ENCODE measurements at places on chromosomes 5 and 9.

DNA sequence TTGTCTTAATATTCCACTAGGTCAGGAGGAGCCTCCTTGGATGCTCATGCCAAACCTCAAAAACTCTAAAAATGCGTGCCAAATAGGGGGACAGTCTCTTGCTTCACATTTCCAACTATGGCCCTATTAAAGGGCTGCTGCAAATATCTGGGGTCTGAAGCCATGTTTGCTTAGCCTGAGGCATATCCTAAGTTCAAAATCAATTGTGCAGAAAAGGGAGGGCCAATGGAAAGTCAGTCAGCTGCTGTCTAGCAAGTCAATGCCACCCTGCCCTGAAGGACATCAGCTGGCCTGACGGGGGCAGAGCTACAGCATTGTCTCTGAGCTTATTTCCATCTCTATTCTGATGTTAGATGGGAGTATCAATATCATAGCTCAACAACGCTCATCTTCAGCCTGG lies 93.6 kb downstream of the SH3TC2 start:
- no peak for DNase-seq

DNA sequence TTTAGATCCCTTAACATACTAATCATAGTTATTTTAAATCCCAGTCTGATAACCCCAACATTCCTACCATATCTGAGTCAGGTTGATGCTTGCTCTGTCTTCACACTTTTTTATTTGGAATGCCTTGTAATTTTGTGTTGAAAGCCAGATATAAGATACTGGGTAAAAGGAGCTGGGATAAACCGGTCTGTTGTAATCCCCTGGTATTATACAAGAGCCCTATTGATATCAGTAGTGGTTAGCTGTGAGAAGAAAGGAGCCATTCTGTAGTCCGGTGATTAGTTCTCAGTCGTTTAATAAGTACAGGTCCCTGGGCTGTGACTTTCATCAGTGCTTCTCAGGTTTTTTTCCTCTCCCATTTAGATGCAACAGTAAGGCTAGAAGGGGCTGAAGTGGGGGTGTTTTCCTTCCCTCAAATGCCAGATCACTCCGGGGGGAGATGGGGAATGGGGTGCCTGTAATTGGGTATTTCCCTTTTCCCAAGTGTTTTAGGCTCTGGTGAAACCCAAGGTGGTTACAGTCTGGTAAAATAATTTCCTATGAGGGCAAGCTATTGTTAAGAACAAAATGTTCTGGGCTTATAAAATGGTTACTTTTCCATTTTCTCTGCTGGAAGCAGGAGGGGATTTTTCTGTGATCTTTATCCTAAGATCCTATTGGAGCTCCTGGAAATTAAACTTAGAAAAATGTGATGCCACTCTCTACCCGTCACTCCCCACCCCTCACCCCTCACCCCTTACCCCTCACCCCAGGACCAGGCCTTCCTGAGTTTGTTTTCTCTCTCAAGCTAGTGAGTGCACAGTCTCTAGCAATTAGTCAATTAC lies 72.7 kb downstream of the KCNN2 start:
- no peak for DNase-seq

- DNase-seq: peak; percentile 35
Observed at GRCh38 chr5:33890131-33891032, 1.4 kb downstream of the ADAMTS12 start.

GRCh38 chr5:88816195-88816594 lies 66.8 kb downstream of the MEF2C start:
- DNase-seq: no peak

DNA sequence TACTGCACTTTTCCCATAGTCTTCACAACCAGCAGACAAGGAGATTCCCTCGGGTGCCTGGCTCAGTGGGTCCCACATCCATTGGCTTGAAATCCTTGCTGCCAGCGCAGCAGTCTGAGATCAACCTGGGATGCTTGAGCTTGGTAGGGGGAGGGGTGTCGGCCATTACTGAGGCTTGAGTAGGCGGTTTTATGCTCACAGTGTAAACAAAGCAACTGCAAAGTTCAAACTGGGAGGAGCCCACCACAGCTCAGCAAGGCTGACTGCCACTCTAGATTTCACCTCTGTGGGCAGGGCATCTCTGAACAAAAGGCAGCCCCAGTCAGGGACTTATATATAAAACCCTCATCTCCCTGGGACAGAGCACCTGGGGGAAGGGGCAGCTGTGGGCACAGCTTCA lies 512.3 kb upstream of the MPDZ start:
- DNase-seq: no peak

DNA sequence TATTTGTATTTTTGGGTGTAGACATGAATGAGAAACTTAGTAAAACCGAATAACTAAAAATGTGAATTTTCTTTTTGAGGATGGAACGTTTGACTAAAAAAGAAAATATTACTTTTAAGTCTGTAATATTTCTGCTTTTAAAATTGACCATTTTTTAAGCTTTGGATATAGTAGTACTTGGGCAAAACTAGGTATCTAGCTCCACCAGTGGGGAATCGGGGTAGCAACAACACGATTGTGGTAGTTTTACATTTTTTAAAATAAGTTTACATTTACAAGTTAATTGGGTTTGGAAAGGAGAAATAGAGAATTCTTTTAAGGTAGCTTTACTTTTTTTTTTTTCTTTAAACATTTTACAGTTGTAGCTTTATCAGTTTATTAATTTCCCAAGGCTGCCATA lies 154.4 kb downstream of the MAN2A1 start:
- no peak for DNase-seq

DNA sequence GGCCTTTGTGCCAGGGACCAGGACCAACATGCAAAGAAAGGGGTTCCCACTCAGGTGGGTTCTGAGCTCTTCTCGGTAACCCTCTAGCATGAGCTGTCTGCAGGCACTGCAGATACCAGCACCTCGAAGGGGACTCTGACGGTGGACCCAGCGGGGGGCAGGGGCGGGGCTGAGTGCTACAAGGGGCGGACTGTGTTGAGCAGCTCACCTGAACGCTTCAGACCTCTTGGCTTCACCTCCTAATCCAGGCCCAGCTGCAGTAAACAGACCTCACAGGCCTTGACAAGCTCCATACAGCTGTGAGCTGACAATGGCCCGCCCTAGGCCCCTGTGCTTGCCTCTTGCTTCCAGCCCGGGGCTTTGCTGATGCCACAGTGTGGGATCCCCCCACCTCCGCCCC lies 48.4 kb downstream of the C9orf50 start:
- DNase-seq: no peak

- DNase-seq: peak; percentile 79
Observed at GRCh38 chr5:142597546-142598337, 88.1 kb downstream of the FGF1 start.

DNA sequence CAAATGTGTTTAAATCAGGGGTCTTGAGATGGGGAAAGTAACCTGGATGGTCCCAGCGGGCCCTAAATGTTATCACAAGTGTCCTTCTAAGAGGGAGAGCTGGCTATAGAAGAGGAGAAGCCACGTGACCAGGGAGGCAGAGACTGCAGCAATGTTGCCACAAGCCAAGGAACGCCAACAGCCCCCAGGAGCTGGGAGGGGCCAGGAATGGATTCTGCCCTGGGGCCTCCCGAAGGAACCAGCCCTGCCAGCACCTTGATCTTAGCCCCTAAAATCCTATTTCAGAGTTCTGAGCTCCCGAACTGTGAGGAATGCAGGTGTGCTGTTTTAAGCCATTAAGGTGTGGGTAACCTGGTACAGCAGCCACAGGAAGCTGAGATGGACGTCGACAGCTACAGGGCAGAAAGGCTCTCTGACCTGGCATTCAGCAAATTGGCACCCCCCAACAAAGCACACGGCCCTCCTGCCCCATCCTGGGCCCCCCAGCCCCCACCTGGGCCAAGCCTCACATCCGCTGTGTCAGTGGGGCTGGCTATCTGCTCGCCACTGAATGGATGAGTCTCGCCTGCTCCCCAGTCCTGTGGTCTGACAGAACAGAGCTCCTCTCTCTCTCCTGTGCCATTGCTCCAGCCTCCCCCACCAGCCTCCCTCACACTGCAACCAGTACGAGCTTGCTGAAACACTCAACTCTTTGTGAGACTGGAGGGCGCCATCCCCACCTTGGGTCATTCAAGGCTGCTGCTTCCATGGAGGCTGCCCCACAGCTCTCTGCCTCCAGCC lies 78.8 kb downstream of the ADAMTS2 start:
- no peak for DNase-seq

GRCh38 chr9:136847826-136848392 lies 1.3 kb upstream of the PHPT1 start:
- peak; percentile 96 for DNase-seq

DNA sequence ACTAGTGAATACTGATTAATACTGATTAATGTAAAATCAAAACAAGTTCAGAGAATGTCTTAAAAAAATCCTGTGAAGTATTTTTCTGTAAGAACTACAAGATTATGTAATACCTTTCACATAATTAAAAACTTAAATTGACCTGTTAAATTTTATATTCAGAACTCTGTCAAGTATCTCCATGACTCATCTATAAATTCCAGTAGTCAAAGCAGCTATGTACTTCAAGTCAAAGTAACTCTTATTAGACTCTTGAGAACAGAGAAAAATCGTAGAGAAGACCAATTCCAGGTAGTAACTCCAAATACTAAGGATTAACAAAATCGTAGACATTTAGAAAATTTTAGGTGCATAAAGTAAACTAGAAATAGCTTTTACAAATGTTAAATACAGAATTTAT lies 77.1 kb downstream of the HOMER1 start:
- no peak for DNase-seq

- DNase-seq: no peak
Observed at GRCh38 chr9:100865648-100866047, 162.9 kb upstream of the PLPPR1 start.

DNA sequence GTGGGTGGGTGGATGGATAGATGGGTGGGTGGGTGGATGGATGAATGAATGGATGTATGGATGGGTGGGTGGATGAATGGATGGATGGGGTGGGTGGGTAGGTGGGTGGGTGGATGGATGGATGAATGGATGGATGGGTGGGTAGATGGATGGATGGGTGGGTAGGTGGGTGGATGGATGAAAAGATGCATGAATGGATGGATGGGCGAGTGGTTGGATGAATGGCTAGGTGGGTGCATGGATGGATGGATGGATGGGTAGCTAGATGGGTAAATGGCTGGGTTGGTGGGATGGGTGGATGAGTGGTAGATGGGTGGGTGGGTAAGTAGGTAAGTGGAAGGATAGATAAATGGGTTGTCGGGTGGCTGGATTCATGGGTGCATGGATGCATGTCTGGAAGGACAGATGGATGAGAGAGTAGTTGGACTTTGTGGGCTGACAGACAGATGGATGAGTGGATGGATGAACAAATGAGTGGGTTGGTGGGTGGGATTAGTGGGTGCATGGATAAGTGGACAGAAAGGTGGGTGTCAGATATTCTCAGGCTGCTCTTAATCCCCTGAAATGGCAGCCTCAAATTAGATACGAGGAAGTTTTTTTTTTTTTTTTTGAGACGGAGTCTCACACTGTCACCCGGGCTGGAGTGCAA lies 100.8 kb upstream of the SARDH start:
- no peak for DNase-seq

- DNase-seq: no peak
Observed at GRCh38 chr9:2087500-2088313, 72.6 kb downstream of the SMARCA2 start.

DNA sequence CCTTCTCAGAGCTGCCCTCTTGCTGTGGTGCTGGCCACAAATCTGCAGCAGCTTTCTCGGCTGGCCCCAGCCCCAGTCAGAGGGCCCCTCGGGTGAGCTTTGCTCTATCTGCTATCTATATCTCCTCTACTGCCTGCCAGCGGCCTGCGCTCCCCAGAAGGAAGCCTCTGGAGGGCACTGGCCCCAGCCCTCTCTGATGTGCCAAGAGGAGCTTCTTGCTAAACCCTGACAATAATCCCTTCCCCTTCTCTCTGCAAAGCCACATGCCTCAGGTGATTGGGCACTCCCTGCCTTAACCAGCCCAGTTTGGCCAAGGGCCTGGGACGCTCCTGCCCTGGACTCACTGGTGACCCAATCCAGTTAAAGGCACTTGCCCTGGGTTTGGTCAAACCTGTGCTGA lies 42.7 kb downstream of the CAMK2A start:
- no peak for DNase-seq

- DNase-seq: no peak
Observed at GRCh38 chr9:120001536-120001935, 578.4 kb downstream of the CDK5RAP2 start.

- DNase-seq: no peak
Observed at GRCh38 chr9:105828171-105828570, 133.8 kb downstream of the TMEM38B start.

DNA sequence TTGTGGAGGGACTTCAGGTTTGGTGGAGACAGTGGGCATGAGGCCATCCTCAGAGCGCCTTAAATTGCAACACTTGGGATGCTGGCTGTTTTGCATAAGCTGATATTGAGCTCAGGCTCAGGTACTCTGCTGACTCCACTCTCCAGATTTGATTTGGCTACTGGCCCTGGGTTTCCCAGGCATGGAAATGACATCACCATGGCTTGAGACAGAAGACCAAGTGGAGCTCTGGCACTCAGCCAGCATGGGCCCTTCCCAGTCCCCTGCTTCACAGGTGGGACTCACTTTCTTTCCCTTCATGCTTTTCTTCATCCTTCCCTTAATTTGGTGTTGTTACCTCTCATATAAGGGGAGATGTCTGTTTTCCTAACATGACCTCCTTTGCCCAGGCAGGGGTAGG lies 72.0 kb upstream of the IL12B start:
- no peak for DNase-seq

GRCh38 chr9:33703430-33704102 lies 91.8 kb upstream of the PRSS3 start:
- no peak for DNase-seq

DNA sequence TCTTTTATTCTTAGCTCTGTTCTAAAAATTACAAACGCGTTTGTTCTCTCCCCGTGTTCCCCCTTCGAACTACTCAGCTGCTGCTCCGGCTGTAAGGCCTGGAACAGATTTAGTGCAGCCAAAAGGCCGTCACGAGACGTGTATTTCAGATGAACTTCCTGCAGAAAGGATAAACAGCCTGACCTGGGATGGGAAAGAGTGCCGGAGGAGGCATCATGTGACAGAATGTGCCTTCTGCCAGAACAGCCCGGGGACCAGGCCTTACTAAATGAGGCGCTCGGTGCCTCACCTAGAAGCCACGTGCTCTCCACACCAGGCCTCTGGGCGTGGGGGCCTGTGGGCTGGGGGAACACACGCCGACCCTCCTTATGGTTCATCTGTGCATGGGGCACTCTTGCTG lies 94.7 kb downstream of the PPARGC1B start:
- DNase-seq: peak; percentile 41

Data from adrenal gland (tissue), 19 donors.